HT-29 (cell line): ENCODE measurements at places on chromosomes 12 and 14.

DNA sequence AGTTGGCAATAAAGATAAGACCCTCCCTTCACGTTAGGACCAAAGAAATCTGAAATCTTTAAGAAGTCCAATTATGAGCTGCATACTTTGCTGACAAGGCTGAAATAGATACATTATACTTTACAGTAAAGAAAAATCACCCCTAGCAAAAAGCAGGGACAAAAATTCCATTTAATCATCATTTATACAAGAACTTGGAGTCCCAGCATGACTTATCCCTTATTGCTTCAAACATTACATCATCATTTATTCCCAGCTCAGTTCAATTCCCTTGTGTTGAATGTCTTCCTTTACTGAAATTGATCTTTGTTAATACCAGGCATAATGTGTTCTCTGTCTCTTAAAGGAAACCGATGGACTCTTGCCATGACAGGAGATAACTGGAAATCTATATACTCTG, 449.6 kb upstream of the CCDC196 start:
- DNase-seq = no peak

- peak; percentile 36 for DNase-seq
These were observed 267.6 kb upstream of the OR4E1 start for GRCh38 chr14:21940887-21941856.

GRCh38 chr14:100486025-100486828, 101.0 kb downstream of the BEGAIN start:
- DNase-seq = peak; percentile 49

DNA sequence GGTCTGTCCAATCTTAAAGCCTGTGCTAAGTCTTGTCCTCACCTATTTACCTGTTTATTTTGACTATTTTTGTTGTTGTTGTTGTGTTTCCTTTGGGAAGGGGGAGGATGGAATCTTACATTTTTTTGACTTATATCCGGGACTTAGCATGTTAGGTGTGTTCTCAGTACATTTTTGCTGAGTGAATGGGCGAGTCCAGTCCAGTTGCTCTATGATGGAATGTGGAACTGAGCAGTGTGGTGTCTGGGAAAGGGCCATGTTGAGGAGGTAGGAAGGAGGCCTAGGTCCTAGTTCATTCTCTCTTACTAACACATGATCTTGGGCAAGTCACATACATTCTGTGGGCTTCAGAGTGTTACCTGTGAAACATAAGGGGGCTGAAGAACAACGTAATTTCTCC, 80.9 kb upstream of the SLC38A2 start:
- no peak for DNase-seq

- DNase-seq = no peak
These were observed 779.7 kb upstream of the FLRT2 start for GRCh38 chr14:84750284-84750683.

- DNase-seq = no peak
These were observed 14.1 kb downstream of the PRKAB1 start for GRCh38 chr12:119681728-119682638.

GRCh38 chr14:67492538-67492937, 4.0 kb upstream of the TMEM229B start:
- no peak for DNase-seq
